ENCODE measurements at places on chromosomes 4 and X. TPM values are rescaled to one million over a fixed set of nuclear protein-coding genes. Genes with fewer than 3 reads are reported as not detected.

GRCh38 chr4:163591614-163592020 lies 97.1 kb downstream of the TMA16 start:
- DNase-seq: no peak

DNA sequence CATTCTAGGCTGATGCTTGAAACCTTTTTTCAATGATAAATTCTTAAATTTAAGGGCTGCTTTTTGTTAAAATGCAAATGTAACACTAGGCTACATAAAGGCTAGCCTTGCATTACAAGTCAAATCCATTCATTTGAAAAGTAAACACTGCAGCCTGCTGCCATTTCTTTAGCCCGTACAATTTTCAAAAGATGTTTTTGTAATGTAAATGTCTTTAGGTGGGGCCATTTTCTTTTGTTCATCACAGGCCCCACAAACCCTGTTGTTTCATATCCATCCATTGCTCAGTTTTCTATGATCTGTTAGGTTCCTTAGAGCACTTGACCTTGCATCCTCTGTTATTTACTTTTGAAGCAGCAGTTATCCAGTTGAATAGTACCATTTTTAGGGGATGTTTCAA lies 296.2 kb upstream of the AMOT start:
- no peak for DNase-seq

GRCh38 chr4:2352171-2352570 lies 66.3 kb downstream of the ZFYVE28 start:
- no peak for DNase-seq

Gene P2RY4
- not detected for total RNA-seq

Gene PRKG2
- 0.05 TPM for total RNA-seq

Measured in HT1080 (cell line).